NCI-H446 treated with DMSO at 0.1 percent for 48 hours (cell line): ENCODE measurements at places on chromosomes 7 and 10.

GRCh38 chr10:7533657-7534479 is 123.0 kb upstream of the SFMBT2 start:
- no peak for DNase-seq

- no peak for DNase-seq
Observed at GRCh38 chr7:111393011-111393754, 169.1 kb downstream of the IMMP2L start.

DNA sequence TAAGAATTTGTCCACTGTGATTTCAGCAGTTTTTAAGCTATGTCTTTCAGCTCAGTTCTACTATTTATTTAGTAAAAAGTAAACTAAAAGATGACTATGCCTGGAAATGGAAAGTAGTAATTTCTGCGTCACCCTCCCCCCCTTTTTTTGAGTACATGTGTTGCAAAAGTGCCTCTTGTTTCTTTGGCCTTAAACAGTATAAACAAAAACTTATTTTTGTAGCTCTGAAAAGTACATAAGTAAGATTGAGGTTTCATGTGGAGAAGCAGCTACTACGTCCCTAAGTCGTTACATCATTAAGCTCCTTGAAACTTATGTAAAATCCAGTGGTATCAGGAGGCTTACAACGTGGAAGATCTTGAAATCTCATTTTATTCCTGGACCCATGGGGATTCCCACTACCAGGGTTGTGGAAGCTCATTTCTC is 46.3 kb upstream of the HBP1 start:
- DNase-seq = no peak

- no peak for DNase-seq
Observed at GRCh38 chr10:52525761-52526160, 211.7 kb downstream of the DKK1 start.

DNA sequence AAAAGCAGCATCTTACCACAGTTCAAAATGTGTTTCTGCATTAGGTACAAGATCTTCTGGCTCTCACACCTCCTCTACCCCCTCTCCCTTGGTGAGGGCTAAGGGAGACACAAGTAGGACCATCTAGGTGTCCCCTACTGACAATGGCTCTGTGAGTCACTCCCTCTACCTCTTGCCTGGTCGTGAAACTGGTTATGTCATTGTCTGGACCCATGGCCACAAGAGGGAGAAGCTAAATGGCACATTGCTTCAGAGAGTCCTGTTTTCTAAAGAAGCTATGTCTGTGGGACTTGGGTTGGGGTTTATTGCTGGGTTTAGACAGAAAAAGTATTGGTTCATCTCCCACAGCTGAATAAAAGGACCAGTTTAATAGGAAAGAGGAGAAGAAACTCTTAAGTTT is 4.0 kb upstream of the PLXNA4 start:
- no peak for DNase-seq

DNA sequence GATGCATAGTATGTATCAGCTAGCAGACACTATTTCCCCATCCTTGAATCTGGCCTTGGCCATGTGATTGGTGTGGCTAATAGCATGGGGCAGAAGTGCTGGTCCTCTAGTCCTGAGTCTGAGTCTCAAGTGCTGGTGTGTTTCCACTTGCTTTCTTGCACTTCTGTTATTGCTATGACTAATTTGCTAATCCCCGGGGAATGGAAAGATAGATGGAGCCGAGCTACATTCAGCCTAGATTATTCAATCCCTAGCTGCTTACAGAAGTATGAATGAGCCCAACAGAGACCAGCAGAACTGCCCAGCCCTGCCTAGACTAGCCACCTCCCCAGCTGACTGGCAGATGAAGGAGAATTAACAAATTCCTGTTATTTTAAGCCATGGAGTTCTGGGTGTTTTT is 53.2 kb upstream of the SYPL1 start:
- DNase-seq = peak; percentile 7

DNA sequence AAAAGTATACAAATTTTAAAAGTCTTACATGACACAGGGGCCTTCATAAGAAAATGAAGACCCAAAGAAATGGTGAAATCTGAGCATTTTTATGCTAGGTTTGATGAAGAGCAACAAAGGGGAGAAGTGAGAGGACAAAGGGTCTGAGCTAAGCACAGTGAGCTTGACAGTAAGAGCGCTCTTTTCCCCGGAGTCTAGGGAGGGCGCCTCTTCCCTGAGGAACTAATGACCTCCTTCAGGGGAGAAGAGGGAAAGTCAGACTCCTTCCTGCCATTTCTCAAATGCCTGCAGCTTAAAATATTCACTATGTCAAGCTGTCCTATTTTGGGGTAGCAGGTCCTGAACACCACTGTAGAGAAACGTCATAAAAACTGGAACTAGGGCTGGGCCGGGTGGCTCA is 18.1 kb upstream of the PAXIP1 start:
- DNase-seq = no peak
